ENCODE measurements at places on chromosomes 7 and 10.

DNA sequence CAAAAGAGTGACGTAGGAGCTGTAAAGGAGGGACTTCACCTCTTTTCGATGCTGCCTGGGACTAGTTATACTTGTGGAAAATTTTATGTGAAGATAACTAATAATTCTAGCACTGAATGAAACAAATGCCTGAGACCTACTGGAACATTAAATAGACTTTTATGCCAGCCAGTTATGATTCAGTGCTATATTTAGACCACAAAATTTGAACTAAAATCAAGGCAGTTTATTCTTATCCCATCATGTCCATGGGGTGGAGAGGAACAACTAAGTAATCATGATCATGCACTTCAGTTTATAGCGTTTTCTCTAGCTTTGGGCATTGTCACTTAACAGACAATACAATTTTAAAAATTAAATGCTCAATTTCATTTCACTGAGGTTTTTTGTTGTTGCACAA, 76.7 kb downstream of the ZEB1 start:
- DNase-seq: no peak
- no peak overlapping the region for H3K27ac ChIP-seq
- peaks cover 15% of the 10 kb centered on the region for H3K36me3 ChIP-seq
- H3K27me3 ChIP-seq: no peaks in the 10 kb centered on the region
- H3K4me1 ChIP-seq: peaks cover 28% of the 10 kb centered on the region

GRCh38 chr10:110706690-110707098, 62.6 kb downstream of the RBM20 start:
- H3K27ac ChIP-seq: no peak overlapping the region
- no peak overlapping the region for H3K4me3 ChIP-seq
- no peaks in the 10 kb centered on the region for H3K4me1 ChIP-seq
- no peak for DNase-seq

DNA sequence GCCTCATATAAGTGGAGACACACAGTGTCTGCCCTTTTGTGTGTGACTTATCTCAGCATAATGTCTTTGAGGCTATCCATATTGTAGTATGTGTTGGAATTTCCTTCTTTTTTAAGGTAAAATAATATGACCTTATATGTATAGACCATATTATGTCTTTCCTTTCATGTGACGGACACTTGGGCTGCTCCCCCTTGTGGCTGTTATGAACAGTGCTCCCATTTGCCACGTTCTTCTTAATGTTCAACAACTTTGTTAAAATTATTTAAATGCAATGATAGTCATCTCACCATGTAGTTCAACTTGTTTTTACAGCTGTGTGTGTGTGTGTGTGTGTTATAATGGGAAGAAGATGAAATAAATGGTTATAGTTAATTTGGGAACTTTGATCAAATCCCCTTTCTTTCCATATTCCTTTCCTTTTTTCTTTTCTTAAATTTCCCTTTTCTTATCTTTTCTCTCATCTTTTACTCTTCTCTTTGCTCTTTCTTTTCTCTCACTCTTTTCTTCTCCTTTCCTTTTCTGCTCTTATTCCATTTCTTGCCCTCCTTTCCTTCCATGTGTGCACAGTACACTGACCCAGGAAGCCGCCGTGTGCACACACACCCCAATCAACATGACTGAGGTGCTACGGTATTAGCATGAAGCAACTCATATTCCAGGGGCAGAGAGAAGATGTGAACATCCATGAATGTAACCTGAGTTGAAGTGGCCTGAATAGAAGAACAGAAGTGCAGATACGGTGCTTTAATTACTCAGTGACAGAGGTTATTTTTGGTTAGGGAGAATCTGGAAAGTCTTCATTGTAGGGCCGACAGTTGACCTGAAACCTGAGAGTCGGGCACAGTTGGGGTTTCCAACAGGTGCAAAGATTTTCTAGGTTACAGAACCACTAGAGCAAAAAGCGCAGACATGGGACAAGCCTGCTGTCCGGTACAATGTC, 596.6 kb downstream of the SDK1 start:
- DNase-seq: peak; percentile 6
- H3K4me1 ChIP-seq: peaks cover 2% of the 10 kb centered on the region
- no peak overlapping the region for H3K4me3 ChIP-seq
- no peak overlapping the region for H3K27ac ChIP-seq
- peaks cover 6% of the 10 kb centered on the region for H3K27me3 ChIP-seq
- no peaks in the 10 kb centered on the region for H3K36me3 ChIP-seq

DNA sequence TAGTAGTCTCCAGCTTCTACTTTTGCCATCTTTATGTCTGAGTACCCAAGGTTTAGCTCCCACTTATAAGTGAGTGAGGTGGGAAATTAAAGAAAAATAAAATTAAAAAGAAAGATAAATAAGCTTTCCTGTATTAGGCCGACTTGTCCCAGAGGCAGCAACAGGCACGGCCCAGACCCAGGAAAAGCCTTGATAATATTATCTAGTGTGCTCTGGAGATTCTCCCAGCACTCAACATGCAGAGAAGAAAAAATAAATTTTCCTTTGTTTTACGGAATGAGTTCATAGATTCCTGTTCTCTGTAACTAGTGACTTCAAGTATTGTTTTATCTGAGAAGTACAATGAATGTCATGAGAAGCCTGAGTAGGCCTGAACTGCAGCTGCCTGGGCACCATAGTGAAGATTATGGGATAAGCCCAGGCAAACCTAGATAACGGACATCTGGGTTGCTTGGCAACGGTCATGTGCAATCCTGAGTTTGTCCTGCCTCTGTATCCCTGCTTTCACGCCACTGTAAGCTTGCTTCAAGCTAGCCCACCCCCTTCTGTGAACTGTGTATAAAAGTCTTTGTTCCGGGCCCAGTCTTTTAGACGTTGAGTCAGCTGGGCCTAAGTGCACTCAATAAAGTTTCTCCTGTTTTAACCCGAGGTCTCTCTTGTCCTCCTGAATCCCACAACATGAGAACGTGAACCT, 6.4 kb downstream of the ATE1 start:
- peaks cover 28% of the 10 kb centered on the region for H3K36me3 ChIP-seq
- peaks cover 9% of the 10 kb centered on the region for H3K4me1 ChIP-seq
- no peak overlapping the region for H3K4me3 ChIP-seq
- no peak overlapping the region for H3K27ac ChIP-seq
- no peaks in the 10 kb centered on the region for H3K27me3 ChIP-seq

DNA sequence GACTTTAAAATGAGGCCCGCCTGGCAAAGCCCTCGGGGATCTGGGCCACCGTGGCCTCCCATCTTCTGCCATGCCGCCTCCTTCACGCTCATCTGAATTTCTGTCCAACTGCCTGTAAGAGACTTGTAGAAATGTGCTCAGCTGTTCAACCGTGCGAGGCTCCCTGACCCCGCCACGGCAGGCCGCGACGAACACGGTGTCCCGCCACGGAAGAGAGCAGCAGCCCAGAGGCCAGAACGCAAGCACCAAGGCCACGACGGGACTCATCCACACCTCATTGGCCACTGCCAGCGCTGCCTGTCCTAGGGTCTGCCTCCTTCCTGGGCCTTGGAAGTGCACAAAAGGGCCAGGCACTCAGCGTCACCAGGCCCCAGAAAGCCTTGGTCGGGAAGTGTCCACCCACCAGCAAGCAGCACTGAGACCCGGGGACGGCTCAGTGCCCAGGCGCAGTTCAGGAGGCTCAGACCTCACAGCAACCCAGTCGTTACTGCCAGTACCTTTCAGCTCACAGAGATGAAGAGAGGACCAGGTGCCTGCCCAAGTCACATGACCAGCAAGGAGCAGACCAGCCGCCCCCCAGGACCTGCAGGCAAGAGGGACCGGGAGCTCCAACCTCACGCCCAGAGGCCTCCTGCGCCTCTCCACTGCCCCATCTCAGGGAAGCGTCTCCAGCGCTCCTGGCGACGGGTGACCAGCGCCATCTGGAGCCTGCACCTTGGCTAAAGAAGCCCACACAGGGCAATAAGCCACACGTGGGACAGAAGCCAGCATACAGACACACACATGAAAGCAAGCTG, 85.9 kb downstream of the MAD1L1 start:
- no peak overlapping the region for H3K27ac ChIP-seq
- H3K36me3 ChIP-seq: no peaks in the 10 kb centered on the region
- DNase-seq: no peak

Data from T-helper 2 cell treated with Interferon-gamma antibody and Interleukin-4, amounts not matched to agents 5 μg/mL and 100 μg/mL, for 36 hours (primary cell).